ENCODE measurements at places on chromosomes 2 and 18.

- DNase-seq, result no peak
Measured at GRCh38 chr2:180122874-180123273, 115.8 kb upstream of the CWC22 start.

DNA sequence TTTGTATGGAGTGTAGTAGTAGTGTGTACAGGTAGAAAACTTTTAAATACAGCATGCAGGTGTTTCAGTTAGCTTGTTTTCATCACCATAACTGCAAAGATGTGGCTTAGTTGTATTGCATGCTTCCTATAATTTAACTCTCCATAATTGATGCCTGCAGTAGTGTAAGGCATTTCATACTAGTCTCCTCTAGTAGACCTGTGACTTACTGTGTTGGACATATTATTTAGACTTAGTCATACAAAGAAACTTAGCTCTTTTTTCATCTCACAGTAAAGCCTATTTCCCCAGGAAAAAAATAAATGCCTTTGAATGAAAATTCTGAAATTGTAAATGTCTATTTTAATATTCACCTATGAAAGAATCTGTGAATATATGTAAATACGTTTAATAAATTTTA is 52.8 kb upstream of the TWSG1 start:
- no peak for DNase-seq

GRCh38 chr2:18630941-18631340 is 41.6 kb upstream of the NT5C1B start:
- DNase-seq, result no peak

DNA sequence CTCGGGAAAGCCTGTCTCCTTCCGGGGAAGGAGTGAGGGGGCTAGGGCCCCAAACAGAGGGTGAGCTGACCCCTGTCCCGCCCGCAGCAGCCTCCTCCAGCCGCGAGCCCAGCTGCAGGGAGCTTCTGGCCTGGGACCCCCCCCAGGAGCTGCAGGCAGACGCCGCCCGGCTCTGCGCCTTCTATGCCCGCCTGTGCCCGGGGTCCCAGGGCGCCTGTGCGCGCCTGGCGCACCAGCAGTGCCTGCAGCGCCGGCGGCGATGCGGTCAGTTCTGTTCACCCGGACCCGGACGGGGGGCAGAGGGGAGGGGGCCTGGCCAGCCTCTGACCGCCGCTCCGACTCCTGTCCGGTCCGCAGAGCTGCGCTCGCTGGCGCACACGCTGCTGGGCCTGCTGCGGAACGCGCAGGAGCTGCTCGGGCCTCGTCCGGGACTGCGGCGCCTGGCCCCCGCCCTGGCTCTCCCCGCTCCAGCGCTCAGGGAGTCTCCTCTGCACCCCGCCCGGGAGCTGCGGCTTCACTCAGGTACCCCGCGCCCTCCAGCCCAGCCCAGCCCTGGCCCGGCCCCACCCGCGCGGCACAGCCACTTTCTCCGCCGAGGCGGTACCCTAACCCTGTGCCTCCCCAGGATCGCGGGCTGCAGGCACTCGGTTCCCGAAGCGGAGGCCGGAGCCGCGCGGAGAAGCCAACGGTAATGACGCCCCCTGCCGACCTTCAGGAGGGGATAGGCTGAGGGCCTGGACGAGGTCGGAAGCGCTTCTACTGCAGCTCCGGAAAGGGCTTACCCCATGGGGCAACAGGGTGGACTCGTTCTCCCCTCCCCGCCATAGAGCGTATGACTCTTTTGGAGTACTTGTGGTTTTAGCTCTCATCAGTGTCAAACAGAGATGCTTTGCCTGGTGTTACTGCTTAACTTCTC is 2.0 kb upstream of the CHRND start:
- DNase-seq, result peak; percentile 92

DNA sequence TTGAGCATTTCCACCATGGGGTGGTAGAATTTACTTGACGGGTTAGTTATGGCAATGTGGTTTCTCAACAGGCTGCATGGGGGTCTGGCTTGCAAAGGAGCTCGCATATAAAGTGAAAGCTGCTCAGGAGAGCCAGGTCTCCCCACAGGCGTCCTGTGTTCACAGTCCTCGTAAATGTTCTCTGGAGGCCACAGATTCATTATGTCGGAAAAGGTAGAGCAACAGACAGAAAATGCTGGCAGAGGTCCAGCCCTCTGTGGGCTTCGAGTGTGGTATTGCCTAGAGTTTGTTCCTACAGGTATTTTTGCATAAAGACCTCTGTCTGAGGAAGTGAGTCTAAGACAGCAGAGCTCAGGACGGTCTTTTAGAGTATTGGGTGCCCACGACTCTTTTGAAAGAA is 96.4 kb downstream of the CDCA7 start:
- DNase-seq, result no peak

GRCh38 chr18:28124131-28125029 is 52.5 kb downstream of the CDH2 start:
- DNase-seq, result no peak
